ENCODE measurements at places on chromosomes 1 and 21.

DNA sequence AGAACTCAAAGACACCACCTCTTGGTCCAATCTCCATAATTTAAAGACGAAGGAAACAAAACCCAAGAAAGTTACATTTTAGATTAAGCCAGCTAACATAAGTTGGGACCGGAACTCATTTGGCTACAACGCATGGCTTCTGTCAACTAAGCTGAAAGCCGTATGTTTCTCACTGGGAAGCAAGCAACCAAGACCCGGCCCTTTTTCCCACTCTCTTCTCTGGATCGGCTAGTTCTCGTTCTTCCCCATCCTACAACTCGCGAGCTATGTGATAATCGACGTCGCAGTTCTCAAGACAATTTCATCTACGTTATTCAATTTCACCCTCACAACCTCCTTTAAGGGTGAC is 601 bp downstream of the CCT8 start:
- DNase-seq, result no peak

- no peak for DNase-seq
Observed at GRCh38 chr1:51519865-51520699, 1.0 kb upstream of the EPS15 start.

- DNase-seq, result peak; percentile 60
Observed at GRCh38 chr21:29299916-29300806, 1.4 kb downstream of the BACH1 start.

GRCh38 chr1:224245188-224245587 is 62.1 kb downstream of the DEGS1 start:
- peak; percentile 76 for DNase-seq

DNA sequence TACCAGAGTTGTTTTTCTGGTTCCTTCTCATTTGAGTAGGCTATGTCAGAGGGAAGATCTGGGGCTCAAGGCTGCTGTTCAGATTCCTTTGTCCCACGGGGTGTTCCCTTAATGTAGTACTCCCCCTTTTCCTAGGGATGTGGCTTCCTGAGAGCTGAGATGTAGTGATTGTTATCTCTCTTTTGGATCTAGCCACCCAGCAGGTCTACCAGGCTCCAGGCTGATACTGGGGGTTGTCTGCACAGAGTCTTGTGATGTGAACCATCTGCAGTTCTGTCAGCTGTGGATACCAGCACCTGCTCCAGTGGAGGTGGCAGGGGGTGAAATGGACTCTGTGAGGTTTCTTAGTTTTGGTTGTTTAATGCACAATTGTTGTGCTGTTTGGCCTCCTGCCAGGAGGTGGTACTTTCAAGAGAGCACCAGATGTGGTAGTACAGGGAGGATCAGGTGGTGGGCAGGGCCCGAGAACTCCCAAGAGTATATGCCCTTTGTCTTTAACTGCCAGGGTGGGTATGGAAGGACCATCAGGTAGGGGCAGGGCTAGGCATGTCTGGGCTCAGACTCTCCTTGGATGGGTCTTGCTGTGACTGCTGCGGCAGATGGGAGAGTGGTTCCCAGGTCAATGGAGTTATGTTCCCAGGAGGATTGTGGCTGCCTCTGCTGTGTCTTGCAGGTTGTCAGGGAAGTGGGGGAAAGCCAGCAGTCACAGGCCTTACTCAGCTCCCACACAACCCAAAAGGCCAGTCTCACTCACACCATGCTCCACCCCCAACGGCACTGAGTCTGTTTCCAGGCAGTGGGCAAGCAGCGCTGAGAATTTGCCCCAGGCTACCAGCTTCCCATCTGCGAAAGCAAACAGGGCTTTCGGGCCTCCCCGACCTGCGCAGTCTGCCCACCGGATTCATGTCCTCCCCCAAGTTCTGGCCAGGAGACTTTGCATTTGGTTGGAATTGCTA is 64.2 kb downstream of the SERINC2 start:
- peak; percentile 97 for DNase-seq

DNA sequence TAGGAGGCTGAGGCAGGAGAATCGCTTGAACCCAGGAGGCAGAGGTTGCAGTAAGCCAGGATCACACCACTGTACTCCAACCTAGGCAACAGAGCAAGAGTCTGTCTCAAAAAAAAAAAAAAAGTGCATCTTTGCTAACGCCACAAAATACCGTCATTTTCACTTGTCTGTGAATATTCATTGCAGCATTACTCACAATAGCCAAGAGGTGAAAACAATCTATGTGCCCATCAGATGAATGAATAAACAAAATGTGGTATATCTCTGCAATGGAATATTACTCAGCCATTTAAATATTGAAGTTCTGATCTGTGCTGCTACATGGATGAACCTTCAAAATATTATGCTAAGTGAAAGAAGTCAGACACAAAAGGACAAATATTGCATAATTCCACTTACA is 7.9 kb upstream of the TIAM1 start:
- DNase-seq, result no peak

DNA sequence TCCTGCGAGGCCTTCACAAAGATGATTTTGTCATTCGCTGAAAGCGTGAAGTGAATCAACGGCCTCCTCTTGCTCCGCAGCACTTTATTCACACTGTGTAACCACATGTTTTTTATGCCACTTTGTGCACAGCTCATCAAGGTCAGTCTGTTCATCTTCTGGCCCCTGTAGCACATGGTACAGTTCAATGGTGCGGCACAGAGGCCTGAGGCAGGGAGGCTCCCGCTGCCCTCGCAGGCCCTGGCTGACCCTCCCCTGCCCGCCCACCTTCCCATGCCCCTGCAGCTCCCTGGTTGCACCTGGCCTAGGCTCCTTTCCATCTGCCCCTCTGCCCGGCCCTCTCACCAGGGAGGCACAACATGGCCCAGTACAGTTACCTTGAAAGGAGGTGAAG is 87.5 kb downstream of the CD247 start:
- DNase-seq, result no peak

GRCh38 chr1:51543858-51544257 is 24.8 kb upstream of the EPS15 start:
- DNase-seq, result no peak

GRCh38 chr1:25837262-25837875 is 17.6 kb downstream of the MTFR1L start:
- no peak for DNase-seq

GRCh38 chr1:78840453-78841271 is 165.9 kb downstream of the ADGRL4 start:
- DNase-seq, result no peak

GRCh38 chr1:39977202-39977601 is 22.3 kb downstream of the MFSD2A start:
- no peak for DNase-seq

Data from Jurkat, Clone E6-1 (cell line).